ENCODE measurements at places on chromosomes 2 and 18. TPM values are rescaled to one million over a fixed set of nuclear protein-coding genes. Genes with fewer than 3 reads are reported as not detected.

Gene SIX3
- not detected for total RNA-seq

Gene GREB1
- total RNA-seq: 0.52 TPM

DNA sequence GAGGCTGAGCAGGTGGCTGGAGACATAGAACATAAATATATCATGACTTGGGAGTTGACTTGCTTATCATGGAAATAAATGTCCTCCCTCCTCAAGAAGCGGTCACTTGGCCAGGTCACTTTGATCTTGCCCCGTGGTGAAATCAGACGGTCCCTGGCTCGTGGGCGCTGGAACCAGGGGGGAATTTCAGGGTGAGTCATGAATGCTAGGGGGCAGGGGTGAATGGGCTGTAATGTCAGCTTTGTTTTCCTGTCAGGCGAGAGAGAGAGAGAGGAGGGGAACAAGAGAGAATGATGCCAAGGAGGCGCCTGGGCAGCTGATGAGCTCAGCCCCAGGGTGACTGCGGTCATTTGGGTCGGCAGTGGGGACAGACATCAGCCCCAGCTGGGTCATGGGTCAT, 47.7 kb downstream of the RRM2 start:
- DNase-seq: no peak
- peak overlapping the region; percentile 57 for H3K27ac ChIP-seq

DNA sequence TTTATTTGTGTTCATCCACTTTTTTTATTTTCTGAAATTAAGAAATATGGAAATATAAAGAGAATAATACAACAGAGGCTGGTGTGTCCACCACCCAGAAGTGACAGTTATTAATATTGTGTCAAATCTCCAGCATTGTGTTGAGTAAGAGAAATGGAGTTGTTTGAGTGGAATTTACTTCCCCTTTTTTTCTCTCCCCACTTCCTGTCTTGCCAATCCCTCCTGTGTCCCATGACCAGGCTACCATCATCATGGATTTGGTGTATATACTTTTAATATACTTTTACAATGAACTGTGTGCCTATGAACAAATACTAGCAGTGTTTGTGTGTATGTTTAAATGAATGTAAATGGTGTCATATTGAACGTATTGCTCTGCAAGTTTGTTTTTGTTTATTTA, 276.9 kb upstream of the SKOR2 start:
- no peak for DNase-seq
- H3K36me3 ChIP-seq: no peaks in the 10 kb centered on the region
- H3K27ac ChIP-seq: no peak overlapping the region
- H3K4me1 ChIP-seq: no peaks in the 10 kb centered on the region

- peaks cover 2% of the 10 kb centered on the region for H3K27me3 ChIP-seq
- no peak overlapping the region for H3K4me3 ChIP-seq
- peaks cover 15% of the 10 kb centered on the region for H3K4me1 ChIP-seq
- peaks cover 2% of the 10 kb centered on the region for H3K36me3 ChIP-seq
- no peak for DNase-seq
These were observed 118.9 kb upstream of the POU3F3 start for GRCh38 chr2:104734937-104735586.

DNA sequence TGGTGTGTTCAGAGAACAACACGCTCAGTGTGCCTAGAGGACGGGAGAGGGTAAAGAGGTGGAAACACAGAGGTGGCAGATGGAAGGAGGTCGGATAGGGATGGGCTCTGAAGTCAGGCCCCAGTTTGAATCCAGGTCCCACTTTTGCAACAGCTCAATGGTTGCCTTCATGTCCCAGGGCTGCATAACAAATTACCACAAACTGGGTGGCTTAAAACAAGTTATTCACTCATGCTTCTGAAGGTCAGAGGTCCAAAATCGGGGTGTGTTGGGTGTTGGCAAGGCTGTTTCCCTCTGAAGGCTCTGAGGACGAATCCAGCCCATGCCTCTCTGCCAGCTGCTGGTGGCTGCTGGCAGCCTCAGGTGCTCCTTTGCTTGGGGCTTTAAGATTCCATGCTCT, 12.7 kb upstream of the ADCY3 start:
- peaks cover 9% of the 10 kb centered on the region for H3K4me1 ChIP-seq
- no peaks in the 10 kb centered on the region for H3K36me3 ChIP-seq
- H3K27me3 ChIP-seq: no peaks in the 10 kb centered on the region
- no peak overlapping the region for H3K4me3 ChIP-seq
- H3K27ac ChIP-seq: no peak overlapping the region

DNA sequence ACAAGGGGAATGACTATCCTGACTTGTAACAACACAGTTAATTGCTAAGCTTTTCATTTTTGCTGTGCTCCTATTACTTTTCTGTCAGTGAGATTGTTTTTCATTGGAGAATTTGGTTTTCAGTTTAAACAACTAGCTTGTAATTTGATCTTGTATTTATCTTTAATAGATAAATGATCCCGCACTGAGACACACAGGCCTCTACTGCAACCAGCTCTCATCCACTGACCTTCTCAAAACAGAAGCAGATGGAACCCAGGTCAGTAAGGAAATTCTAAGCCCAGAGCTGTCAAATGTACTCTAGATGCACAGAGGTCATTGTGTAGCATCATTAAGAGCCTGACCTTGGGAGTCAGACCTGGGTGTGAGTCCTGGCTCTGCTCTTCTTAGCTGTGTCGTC, 30.7 kb downstream of the PTRHD1 start:
- no peaks in the 10 kb centered on the region for H3K27me3 ChIP-seq
- no peaks in the 10 kb centered on the region for H3K4me1 ChIP-seq
- DNase-seq: no peak
- H3K36me3 ChIP-seq: peaks cover 25% of the 10 kb centered on the region
- no peak overlapping the region for H3K4me3 ChIP-seq
- H3K27ac ChIP-seq: no peak overlapping the region

Data from chondrocyte (in vitro differentiated cells).